HAP-1 (cell line): ENCODE measurements at places on chromosomes 4 and X.

DNA sequence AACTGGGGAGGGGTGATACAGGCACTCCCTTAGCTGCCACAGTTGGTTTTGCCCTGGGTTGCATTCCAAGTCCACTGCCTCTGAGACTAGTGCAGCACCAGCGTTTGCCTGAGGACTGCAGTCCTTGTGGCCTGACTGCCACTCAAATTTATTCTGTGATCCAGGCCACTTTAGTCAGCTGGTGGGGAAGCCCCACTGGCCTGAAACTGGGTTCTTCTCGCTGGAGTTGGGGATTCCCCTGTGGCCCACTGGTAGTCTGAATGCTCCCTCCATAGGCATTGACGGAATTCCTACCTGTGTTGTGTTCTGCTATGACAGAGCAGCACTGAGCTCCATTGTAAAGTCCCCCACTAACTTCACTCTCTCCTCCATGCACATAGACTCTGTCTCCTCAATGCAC is 63.8 kb downstream of the PTPN13 start:
- no peak for DNase-seq

DNA sequence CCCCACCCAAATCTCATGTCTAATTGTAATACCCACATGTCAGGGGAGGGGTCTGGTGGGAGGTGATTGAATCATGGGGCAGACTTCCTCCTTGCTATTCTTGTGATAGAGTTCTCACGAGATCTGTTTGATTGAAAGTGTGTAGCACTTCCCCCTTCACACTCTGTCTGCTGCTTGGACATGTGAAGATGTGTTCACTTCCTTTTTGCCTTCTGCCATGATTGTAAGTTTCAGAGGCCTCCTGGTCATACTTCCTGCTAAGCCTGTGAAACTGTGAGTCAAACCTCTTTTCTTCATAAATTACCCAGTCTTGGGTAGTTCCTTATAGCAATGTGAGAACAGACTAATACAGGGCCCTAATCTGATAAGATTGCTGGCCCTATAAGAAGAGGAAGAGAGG is 1514.8 kb downstream of the RPA4 start:
- DNase-seq, result no peak

DNA sequence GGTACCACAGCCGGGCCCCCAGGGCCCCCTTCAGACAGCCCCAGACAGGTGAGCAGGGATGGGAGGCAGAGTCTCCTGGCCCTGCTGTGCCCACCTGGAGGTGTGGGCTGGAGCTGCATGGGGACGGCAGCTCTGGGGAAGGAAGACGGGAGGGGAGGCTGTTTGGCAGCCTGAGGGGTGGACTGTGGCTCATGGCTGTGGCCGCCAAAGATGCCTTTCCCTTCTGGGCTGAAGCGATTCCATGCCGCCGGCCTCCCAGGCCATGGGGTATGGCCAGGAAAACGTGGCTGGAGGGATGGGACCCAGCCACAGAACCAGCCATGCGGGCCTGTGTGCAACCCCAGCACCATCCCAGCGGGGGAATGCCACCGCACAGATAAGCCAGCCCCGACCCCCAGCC is 65.7 kb downstream of the FAM53A start:
- no peak for DNase-seq

DNA sequence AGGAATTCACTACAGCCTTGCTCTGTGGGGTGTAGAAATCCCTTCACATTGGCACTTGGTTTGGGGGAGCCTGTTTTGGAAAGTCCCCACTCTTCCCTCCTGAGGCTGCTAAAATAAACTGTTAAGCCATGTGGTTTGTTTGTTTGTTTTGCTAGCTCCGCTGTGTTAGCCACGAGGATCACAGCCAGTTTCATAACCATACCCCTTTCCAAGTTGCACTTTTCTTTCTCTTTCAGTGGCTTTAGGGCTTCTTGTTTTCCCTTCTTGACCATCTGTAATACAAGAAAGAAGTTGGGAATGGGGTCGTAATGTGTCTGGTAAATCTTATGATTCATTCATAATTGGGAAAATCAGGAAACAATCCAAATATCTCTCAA is 24.8 kb upstream of the UXT start:
- no peak for DNase-seq

- no peak for DNase-seq
Measured at GRCh38 chrX:70434914-70435586, 9.6 kb upstream of the DLG3 start.

- DNase-seq, result no peak
Measured at GRCh38 chrX:134444681-134445080, 15.3 kb upstream of the HPRT1 start.

DNA sequence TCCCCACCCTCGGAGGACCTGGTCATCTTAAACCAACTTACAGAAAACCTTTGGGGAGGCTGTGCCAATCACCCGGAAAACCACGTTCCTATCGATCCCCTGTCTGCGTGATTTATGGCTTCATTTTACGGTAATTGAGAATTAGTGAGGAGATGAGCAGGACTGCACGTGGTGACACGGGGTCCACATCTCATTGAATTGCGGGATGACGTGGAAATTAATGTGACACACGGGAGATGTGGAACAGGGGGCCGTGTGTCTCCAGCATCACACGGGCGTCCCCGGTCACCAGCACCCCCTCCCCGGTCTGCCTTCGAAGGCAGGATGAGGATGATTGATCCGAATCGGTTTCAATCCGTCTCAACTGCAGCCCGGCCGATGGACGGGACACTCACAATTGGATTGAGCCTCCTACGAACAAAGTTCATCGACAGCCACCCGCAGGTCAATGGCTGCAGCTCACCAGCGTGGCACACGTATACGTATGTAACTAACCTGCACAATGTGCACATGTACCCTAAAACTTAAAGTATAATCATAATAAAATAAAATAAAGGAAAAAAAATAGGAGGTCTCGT is 160.3 kb downstream of the SHOX start:
- DNase-seq, result no peak

DNA sequence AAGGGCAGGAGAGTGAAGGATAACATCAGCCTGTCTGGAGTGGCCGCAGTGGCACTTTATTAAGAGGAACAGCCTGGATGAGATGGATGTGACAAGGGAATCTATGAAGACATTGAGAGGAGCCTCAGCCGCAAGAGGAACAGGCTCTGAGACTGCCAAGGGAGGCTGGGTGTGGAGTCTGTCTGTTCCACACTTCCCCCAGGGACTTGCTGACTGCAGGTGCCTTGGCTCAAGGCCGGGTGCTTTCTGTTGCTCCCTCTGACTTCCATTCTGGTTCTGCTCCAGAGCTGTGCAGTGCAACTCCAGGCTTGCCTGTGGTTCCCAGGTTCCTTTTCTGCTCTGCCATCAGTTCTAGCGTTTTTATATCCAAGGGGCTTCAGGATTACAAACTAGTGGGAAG is 54.6 kb downstream of the FRMPD3 start:
- no peak for DNase-seq

DNA sequence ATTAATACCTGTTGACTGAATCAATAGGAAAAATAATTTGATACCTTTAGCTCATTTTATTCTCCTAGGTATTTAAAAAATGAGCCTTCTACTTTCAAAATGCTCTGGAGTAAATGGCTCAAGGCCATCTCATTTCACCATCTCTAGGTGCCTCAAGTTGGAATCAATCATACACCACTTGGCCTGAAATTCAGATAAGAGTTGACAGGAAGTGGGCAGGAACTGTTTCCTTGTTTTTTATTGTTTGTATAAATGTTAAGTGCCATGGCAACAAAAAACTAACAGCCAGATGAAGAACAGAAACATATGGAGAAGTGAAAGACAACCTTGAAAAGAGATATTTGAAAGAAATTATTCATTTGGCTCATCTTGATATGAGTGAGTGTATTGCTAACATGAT is 12.4 kb downstream of the LIMCH1 start:
- no peak for DNase-seq

GRCh38 chr4:77466430-77466829 is 139.2 kb upstream of the CXCL13 start:
- DNase-seq, result no peak

DNA sequence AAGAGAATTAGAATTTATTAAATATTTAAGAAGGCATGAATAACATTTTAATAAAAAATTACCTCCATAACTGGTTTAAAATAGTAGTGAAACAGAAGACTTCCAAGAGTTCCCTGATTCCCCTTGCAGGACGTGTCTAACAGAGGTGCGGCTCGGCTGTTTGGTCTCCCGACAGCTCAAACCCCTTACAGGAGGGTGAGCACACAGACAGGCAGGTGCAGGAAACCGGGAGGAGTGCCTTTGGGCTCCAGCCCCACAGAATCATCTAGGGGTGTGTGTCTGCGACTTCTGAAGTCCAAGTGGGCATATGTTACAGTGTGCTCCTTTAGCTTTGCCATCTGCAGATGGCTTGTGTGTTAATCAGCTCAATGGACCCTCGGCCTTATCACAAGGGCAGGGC is 88.1 kb upstream of the CCSER1 start:
- no peak for DNase-seq

GRCh38 chr4:146654687-146655520 is 16.2 kb downstream of the POU4F2 start:
- DNase-seq, result peak; percentile 56
